ENCODE measurements at places on chromosomes 12 and 14.

DNA sequence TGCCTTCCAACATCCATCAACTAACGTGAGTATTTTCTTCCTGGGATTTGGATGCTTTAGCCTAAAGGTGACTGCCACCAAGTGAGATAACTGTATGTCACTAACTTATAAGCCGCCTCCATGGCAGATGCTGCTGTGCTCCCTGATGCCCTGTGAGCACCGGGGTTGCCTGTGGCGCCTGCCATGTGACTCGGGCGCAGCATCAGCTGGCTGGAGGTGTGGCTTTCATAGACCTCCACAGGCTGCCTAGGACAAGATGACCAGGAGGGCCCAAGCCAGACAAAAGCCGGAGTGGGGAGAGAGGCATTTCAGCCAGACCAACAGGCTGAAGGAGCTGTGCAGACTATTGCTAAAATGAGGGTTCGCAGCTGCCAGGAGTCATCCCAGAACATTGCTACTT is 55.7 kb downstream of the ANAPC7 start:
- DNase-seq: no peak

DNA sequence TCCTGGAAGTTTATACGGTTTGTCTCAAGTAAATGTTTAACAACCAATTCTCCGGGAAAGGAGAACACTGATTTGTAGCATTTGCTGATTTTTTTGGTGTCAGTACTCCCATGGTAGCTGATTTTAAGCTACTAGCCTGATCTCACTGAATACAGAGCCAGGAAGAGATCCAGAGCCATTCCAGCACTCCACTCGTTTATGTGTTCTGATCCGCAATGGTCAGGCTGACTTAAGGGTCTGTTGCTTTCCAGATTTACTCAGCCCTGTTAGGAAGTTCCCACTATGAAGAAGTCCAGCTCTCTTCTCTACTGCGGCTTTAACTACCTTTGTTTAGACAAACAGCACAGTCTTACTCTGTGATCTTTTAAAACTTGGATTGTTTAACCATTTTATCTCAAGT is 38.0 kb upstream of the NID2 start:
- no peak for DNase-seq

GRCh38 chr12:112751844-112752243 is 39.7 kb upstream of the RPH3A start:
- DNase-seq: no peak

GRCh38 chr12:124776125-124776513 is 87.5 kb downstream of the SCARB1 start:
- DNase-seq: no peak

DNA sequence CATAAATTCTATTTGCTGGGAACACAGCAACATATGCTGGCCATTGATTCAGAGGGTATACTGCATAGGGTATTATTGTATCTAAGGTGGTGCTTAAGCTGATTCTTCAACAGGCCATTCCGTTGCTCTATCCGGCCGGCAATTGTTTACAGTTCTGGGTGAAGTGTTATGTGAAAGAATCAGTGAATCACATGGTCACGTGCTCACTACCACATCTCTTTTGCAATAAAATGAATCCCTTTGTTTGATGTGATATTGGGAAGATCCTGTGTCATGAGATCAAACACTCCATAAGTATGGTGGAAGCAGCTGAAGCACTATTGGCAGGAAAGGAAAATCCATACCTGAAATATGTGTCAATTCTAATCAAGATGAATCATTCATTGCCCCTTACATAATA is 7.6 kb upstream of the USP15 start:
- DNase-seq: no peak

DNA sequence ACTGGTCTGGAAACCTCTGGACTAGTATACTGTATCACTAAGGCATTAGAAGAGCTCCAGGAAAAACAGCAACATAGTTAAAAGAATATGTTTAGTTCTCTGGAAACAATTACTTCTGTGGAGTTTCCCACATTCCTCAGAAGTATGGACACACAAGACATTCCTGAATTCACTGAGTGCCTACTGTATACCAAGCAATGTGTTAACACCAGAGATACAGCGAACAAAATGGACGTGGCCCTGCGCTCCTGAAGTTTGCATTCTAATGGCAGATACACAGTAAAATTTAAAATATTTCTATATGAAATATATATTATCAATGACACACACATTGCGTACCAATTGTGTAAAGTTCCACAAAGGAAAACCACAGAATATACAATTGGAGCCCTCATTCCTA is 1.1 kb downstream of the ANGEL1 start:
- DNase-seq: no peak

DNA sequence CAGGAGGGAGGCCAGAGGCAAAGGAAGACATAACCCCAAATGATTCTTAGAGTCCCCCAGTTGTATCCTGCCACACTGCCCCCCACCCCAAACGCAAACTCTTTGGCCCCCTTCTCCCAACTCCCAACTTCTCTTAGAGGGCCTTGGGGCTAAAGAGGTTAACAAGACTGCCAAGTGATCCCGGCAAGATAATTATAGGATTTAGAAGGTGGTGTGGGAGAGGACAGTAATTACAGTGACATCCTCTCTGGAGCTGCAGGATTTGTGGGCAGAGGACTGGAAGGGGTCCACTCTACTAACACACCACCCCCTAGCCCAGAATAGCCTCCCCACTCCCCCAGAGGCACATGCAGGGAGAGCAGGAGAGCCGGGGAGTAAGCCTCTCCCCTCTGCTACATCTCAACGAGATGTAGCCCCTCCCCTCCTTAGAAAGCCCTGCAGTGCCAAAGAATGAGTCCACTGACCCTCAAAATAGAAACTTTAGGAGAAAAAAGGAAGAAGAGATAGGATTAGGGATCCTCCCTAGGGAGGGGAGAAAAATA is 5.3 kb upstream of the GDF11 start:
- no peak for DNase-seq

DNA sequence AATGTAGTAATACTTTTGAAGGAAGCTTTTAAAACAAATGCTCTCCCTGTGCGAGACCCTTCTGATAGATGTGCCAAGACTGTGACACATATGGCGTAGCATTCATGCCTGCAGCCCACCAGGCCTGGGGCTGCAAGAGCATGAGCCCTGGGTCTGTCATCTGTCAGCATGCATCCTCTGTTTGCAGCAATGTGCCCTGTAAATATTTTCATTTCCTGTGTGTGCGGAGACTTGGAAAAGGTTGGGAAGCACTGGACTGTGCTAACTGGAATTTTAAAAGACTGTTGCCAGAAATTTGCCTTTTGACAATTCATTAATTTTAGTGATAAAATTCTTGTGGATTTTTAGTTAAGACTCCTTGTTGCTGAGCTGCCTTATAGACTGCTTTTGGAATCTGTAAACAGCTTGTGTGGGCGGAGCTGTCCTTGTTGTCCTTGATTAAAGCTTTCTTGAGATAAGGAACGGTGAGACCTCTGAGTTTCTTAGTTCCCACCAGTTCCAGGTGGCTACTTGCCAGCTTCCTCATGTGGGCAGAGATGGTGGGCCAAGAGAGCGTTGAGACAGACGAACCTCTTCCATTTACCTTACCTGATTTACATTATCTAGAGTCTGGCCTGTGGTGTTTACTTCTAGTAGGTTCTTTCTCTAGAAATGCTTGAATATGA is 23.4 kb downstream of the MARK3 start:
- DNase-seq: no peak

DNA sequence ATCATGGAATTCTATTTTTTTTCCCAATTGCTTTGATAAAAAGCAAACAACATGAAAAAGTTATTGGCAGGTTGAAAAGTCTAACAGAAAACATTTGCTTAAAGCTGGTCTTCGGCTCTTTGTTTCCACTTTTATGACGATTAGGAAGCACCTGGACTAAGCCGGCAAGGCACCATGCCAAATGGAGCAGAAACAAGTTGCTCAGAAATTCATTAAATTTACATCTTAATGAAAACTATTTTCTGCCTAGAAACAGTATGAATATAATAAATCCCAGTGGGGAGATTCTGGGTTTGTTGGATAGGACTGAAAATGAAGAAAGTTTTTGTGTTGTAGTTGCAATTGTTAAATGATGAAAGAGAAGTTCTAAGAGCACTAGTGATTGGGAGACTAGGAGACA is 51.4 kb upstream of the OR9K2 start:
- DNase-seq: no peak

DNA sequence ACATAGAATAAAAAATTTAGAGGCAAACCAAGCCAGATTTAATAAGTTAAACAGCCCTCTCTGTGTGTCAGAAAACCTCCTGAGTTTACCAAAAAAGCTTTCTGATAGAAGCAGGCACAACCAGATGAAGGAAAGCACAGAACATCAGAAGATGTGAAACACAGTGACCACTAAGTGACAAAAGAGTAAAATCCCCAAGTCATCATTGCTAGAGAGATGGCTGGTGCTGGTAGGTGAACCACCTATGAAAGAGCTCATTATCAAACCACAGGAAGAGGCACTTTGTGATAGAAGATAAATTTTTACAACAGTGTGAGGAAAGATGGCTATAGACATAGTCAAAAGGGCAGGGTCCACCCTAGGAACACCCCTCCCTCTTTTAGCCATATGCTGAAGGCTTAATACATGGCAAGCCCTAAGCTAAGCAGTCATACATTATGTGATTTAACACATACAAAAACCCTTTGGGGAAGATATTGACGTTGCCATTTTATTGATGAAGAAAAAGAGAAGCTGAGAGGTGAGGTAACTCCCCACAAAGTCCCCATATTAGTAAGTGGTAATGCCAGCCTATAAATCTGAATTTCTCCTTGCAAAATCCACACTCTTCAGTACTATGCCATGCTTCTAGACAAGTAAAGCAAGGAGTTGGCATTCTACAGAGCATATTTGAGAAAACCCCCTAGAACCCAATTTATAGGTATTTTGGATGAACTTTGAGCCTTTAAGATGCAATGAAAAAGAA is 449.9 kb downstream of the LRIG3 start:
- no peak for DNase-seq

GRCh38 chr14:52922059-52922458 is 28.8 kb downstream of the FERMT2 start:
- no peak for DNase-seq

- DNase-seq: no peak
Measured at GRCh38 chr12:123264642-123265041, 7.0 kb downstream of the CDK2AP1 start.

DNA sequence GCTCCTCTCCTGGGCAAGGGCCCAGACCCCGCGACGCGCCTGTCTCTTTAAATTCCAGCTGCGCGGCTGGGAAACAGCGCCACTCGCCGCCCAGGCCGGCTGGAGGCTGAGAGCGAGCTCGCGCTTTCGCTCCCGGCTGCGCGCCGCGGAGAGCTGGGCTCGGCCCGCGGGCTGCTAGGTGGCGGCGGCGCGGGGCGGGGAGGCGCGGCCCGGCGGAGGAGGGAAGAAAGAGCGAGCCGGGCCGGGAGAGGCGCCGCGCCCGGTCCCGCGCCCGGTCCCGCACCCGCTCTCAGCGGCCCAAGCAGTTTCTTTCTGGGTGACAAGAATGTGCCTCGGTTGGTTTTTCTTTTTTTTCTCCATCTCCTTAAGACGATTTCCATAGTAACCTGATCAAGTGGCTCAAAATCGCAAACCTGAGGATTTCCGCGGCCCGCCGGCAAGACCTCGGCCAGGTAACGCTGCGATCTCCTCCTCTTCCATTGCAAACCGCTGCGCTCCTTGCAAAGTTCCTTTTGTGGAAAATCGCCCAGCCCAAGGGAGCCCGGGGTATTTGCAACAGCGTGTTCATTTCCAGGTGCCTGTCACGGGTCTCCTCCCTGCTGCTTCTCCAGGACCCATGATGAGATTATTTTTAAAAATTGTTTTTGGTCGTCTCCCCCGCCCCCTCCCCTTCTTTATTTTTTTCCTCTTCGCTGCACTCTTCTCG is 259.5 kb upstream of the E2F7 start:
- DNase-seq: no peak

DNA sequence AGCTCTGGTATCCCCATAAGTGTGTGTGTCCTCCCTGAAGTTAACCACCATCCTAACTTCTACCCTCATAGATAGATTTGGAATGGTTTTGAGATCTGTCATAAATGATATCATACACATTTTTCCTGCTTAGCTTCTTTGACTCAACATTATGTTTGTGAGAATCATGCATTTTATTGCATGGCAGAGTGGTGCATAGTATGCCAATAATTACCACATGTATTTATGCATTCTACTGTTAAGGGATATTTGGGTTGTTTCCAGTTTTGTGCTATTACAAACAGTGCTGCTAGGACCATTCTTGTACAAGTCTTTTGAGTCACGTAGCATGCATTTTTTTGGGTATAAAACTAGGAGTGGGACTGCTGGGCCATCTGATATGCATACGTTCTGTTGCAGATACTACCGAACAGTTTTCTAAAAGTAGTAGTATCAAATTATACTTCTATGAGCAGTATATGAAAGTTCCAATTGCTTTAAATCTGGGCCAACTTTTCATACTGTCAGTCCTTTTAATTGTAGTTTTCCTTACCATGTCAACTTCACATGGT is 13.4 kb downstream of the GRIP1 start:
- no peak for DNase-seq

DNA sequence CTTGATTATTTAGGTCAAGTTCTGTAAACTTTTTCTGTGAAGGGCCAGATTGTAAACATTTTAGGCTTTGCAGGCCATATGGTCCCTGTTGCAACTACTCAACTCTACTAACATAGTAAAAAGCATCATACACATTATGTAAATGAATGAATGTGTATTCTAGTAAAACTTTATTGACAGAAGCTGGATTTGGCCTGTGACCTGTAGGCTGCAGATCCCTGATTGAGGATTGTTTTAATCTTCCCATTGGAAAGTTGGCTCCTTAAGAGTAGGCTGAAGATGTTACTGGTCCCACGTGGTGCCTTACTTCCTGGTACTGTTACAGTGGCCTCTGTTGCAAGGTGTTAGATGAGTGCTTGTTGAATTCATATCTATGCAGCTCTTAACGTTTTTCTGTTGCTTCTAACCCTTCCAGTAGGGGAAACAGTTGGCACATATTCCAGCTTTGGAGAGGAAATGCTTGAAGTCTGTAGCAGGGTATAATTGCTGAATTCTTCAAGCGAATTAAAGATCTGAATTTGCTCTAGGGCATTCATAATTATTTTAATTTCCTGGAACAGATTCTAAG is 133.6 kb upstream of the DNM1L start:
- DNase-seq: no peak

DNA sequence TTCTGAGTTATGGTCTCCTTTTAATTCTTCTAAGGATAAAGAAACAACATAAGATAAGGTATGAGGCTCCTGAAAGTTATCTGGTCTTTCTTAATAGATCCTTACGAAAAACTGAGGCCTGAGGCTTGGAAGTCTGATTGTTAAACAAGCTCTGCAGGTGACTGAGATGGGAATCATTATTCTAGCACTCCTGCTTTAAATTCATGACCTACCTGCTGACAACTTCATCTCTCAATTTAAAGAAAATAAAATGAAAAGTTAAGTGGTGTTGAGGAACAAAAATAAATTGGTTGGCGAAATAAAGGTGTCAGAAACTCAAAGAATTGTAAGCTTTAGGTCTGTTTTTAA is 80.1 kb downstream of the FAR2 start:
- no peak for DNase-seq
